ENCODE measurements at places on chromosomes 6 and 20. TPM values are rescaled to one million over a fixed set of nuclear protein-coding genes. Genes with fewer than 3 reads are reported as not detected.

PYGB gene
- 153 TPM for total RNA-seq

CGA gene
- not detected for total RNA-seq

PCK1 gene
- total RNA-seq: not detected

IRF4 gene
- total RNA-seq: not detected

CCM2L gene
- total RNA-seq: 0.13 TPM

SLC22A7 gene
- not detected for total RNA-seq

LHFPL5 gene
- not detected for total RNA-seq

ACTR5 gene
- total RNA-seq: 4.6 TPM

LZTS3 gene
- total RNA-seq: 1.8 TPM

EZR gene
- total RNA-seq: 20.8 TPM

MCHR2 gene
- total RNA-seq: not detected

VNN1 gene
- total RNA-seq: not detected

SRXN1 gene
- total RNA-seq: 70.2 TPM

PNPLA1 gene
- not detected for total RNA-seq

IPCEF1 gene
- total RNA-seq: not detected

SOX18 gene
- 0.13 TPM for total RNA-seq

SLC52A3 gene
- not detected for total RNA-seq
